Stimulated activated CD4-positive, alpha-beta T cell treated with anti-CD3 and anti-CD28 coated beads, TNF-alpha, amount 100 ng/mL, for 48 hours (primary cell): ENCODE measurements at places on chromosomes 16 and 17.

DNA sequence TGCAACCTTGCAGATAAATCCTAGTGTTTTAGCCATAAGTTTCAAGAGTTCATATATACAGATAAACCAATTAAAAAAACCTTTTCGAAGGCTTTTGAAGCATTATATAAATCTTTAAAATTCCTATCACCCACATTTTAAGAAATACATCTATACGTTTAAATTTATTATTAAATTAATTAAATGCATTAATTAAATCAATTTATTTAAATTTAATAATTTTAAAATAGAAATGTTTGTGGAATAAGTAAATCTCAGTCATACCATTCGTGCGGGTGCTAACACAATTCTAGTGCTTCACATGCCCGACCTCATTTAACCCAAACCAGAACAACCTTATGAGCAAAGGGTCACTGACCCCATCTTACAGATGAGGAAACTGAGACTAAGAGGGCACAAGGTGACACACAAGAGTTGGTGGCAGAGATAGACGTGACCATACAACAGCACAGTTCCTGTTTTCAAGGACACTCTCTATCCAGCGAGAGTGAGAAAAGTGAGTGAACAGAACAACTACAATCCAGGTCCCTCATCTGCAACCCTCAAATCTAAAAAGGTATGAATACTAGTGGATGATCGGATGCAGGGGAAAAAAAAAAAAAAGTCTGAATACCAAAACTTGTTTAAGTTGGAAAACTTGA, 1.4 kb downstream of the NSMCE1 start:
- DNase-seq: no peak

GRCh38 chr17:29616300-29617048, 6.2 kb downstream of the CORO6 start:
- DNase-seq: no peak

- DNase-seq: no peak
Measured at GRCh38 chr16:81505011-81505661, 60.5 kb downstream of the CMIP start.

DNA sequence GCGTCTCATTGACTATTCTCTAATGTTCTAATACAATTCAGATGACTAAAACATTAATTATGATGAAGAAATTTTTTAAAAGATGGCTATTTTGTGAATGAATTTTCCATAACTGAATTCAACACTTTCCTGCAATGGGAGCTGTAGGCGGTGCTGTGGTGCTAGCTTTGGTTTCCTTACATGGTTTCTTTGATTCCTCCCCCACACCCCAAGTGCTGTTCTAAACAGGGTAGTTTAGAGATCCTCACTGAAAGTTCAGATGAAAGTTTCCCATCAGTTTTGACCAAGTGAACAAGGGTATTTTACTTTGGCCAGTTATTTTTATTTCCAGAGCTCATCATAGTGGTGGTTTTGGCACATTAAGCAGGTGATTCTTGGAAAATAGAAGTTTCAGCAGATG, 26.0 kb upstream of the MRC2 start:
- no peak for DNase-seq

- DNase-seq: no peak
Measured at GRCh38 chr17:28527859-28528258, 21.7 kb downstream of the FOXN1 start.

GRCh38 chr16:12228602-12229499, 252.3 kb downstream of the SNX29 start:
- peak; percentile 1 for DNase-seq

- peak; percentile 41 for DNase-seq
Measured at GRCh38 chr17:3845291-3845620, 790 bp downstream of the NCBP3 start.

- no peak for DNase-seq
Measured at GRCh38 chr17:65409381-65409780, 152.1 kb downstream of the AXIN2 start.

DNA sequence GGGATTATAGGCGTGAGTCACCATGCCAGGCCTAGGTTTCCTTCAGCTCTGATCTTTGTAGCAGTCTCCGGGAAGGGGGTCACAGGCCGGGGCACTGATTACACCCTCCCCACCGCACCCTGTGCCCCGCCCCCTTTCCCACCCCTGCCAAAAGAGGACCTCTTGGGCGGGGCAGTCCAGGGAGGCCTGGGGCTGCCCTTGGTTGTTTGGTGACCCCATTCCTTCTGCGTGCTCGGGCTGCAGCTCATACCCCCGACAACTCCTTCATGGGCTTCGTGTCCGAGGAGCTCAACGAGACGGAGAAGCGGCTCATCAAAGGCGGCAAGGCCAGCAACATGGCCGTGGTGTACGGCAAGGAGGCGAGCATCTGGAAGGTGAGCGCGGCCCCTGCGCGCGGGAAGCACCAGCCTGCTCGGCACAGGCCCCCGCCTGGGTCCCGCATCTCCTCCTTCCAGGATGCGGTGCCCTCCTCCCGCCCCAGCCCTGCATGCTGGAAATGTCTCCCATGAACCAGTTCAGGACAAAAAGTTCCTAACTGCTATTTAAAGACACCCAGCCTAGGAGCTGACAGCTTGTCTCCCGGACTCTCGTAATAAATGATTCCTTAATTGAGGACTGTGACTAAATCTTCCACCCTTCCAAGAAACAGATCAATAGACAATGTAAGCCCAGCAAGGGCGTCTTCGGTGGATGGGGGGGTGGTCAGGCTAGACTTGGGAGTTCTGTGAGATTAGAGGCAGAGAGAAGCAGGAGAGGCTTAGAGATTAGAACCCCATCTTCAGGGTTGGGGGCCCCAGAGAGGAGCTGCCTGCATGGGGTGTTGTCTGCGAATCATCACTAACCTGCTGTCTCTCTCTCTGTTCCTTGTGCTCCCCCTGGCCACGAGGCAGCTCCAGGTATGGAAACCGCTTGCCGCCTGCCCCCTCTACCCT, 64.5 kb downstream of the MGAT5B start:
- no peak for DNase-seq

DNA sequence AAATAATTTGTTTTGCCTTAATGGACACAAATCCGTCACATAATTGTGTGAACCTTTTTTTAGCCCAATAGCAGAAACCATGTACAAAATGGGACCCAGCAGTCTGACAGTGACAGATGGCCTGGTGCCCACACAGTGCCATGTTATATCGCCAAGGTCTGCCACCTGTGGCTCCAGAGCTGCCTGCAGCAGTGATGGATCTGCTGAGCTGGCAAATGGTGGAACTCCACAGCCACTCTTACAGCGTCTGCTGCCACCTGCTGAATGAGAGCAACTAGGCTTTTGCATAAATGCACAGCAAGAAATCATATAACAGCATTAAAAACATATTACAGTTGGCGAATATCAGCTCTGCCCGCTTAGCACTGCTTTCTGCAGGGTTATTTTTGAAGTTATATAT, 59.4 kb downstream of the NUP93 start:
- no peak for DNase-seq

DNA sequence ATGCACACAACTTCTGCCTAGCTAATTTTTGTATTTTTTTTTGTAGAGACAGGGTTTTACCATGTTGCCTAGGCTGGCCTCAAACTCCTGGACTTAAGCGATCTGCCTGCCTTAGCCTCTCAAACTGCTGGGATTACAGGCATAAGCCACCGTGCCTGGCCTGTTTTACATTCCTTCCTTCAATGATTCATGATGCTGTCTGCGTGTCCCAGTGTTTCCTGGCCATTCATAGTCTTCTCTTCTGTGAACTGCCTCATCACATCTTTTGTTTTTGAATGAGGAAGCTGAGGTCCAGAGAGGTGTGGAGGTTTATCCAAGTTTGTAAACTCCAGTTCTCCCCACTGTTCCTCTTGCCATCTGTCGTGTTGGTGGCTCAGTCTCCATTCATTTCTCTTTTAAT, 64.5 kb upstream of the MED9 start:
- no peak for DNase-seq

GRCh38 chr17:72717276-72717675, 375.2 kb downstream of the SLC39A11 start:
- DNase-seq: no peak
